ENCODE measurements at places on chromosomes 2 and 18.

DNA sequence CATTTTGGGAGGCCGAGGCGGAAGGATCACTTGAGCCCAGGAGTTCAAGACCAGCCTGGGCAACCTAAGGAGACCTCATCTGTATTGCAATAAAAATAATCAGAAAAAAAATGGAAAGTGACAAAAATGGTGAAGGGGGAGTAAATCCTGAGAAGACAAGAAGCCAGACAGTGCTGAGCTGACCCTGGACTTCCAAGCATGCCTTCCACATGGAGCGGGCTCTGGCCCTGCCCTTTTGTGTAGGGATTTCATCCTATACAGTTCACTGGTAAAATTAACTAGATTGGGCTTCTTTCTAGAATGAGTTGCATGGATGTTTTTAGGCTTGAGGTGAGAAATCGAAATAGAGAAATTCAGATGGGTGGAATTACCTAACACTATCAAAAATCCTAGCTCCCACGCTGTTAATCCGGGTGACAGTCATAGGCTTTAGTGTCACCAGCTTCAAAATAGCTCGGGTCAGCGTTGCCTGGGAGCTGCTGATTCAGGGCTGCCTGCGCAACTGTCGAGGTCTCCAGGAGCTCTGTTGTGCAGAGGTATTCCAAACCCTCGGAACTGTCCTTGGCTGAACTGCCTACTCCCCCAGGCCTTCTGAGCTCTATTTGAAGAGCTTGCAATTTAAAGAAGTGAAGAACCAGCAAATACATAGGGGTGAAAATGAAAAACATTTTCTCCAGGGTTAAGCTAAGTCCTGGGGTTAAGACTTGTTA is 21.5 kb upstream of the ZNF532 start:
- DNase-seq = peak; percentile 70
- H3K4me3 ChIP-seq = no peak overlapping the region
- H3K27ac ChIP-seq = no peak overlapping the region
- H3K27me3 ChIP-seq = no peaks in the 10 kb centered on the region

GRCh38 chr2:203003716-203004115 is 11.0 kb upstream of the NBEAL1 start:
- H3K4me1 ChIP-seq = no peaks in the 10 kb centered on the region
- H3K36me3 ChIP-seq = no peaks in the 10 kb centered on the region
- no peak overlapping the region for H3K4me3 ChIP-seq

DNA sequence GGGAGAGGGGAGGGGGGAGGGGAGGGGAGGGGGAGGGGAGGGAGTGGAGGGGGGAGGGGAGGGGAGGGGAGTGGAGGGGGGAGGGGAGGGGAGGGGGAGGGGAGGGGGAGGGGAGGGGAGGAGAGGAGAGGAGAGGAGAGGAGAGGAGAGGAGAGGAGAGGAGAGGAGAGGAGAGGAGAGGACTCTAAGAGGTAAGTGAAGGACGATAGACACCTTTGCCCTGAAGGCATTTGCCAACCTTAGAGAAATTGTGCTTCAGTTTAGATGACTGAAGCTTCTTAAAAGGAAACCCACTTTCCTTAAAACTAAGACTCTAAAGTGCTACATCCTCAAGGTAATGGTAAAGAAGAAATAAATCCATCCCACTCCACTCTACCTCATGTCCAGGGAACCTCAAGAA is 19.2 kb downstream of the GPR75 start:
- no peak overlapping the region for H3K27ac ChIP-seq
- H3K4me3 ChIP-seq = no peak overlapping the region
- H3K4me1 ChIP-seq = no peaks in the 10 kb centered on the region
- no peak for DNase-seq

DNA sequence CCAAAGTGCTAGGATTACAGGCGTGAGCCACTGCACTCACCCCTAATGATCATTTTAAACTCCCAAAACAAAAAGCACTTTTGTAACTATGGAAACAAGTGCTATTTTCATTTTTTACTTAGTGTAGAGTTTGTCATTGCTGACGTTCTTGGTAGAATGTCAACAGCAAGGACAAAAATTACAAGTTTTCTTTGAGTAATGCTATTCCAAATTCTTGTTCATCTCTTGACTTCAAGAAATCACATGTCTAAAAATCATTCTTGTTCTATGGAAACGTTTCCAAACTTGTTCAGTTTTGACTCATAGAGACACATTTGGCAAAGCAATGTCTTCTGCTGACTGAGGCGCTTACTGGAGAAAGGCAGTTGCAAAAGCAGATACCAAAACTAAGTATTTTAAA is 82.6 kb downstream of the MBP start:
- H3K4me3 ChIP-seq = no peak overlapping the region
- no peaks in the 10 kb centered on the region for H3K27me3 ChIP-seq
- H3K4me1 ChIP-seq = peaks cover 19% of the 10 kb centered on the region
- no peak for DNase-seq
- H3K36me3 ChIP-seq = no peaks in the 10 kb centered on the region

GRCh38 chr2:240161087-240161750 is 20.8 kb upstream of the OTOS start:
- no peak overlapping the region for H3K4me3 ChIP-seq
- no peaks in the 10 kb centered on the region for H3K4me1 ChIP-seq
- peaks cover 3% of the 10 kb centered on the region for H3K36me3 ChIP-seq
- DNase-seq = peak; percentile 33
- no peaks in the 10 kb centered on the region for H3K27me3 ChIP-seq

GRCh38 chr18:49944663-49945062 is 131.3 kb upstream of the ACAA2 start:
- H3K4me1 ChIP-seq = no peaks in the 10 kb centered on the region
- no peak overlapping the region for H3K4me3 ChIP-seq
- H3K27ac ChIP-seq = no peak overlapping the region
- no peaks in the 10 kb centered on the region for H3K36me3 ChIP-seq

DNA sequence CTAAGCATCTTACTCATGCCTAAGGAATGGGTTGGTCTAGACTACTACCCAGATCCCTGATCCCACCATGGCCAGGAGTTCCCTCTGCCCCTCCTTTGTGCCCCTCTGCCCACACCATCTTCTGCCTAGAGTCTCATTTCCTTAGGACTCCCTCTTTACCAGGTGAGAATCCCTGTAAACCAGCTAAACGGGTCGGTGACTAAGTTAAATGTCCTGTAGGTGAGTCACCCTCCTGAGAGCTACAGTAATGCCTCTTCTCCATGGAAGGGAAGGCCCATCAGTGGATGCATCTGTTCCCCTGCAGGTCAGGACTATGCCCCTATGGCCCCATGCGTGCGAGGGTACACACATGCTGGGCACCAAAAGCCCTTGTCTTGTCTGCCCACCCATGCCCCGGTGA is 25.4 kb downstream of the PTGR3 start:
- peaks cover 4% of the 10 kb centered on the region for H3K4me1 ChIP-seq
- H3K4me3 ChIP-seq = no peak overlapping the region
- H3K27ac ChIP-seq = no peak overlapping the region
- DNase-seq = no peak
- no peaks in the 10 kb centered on the region for H3K27me3 ChIP-seq

GRCh38 chr2:113233593-113234550 is 44.8 kb downstream of the PAX8 start:
- H3K36me3 ChIP-seq = peaks cover 45% of the 10 kb centered on the region
- no peaks in the 10 kb centered on the region for H3K27me3 ChIP-seq
- peak overlapping the region; percentile 58 for H3K27ac ChIP-seq
- no peak for DNase-seq

GRCh38 chr18:2173486-2173885 is 397.8 kb downstream of the METTL4 start:
- H3K36me3 ChIP-seq = no peaks in the 10 kb centered on the region
- no peaks in the 10 kb centered on the region for H3K4me1 ChIP-seq
- H3K27ac ChIP-seq = no peak overlapping the region
- H3K4me3 ChIP-seq = no peak overlapping the region

GRCh38 chr2:735670-736218 is 58.5 kb upstream of the TMEM18 start:
- H3K36me3 ChIP-seq = no peaks in the 10 kb centered on the region
- no peak for DNase-seq
- no peak overlapping the region for H3K27ac ChIP-seq
- no peaks in the 10 kb centered on the region for H3K4me1 ChIP-seq
- H3K4me3 ChIP-seq = no peak overlapping the region

GRCh38 chr2:2645162-2645855 is 314.2 kb upstream of the MYT1L start:
- H3K4me1 ChIP-seq = no peaks in the 10 kb centered on the region
- DNase-seq = no peak
- H3K27ac ChIP-seq = no peak overlapping the region
- H3K27me3 ChIP-seq = no peaks in the 10 kb centered on the region
- no peak overlapping the region for H3K4me3 ChIP-seq

DNA sequence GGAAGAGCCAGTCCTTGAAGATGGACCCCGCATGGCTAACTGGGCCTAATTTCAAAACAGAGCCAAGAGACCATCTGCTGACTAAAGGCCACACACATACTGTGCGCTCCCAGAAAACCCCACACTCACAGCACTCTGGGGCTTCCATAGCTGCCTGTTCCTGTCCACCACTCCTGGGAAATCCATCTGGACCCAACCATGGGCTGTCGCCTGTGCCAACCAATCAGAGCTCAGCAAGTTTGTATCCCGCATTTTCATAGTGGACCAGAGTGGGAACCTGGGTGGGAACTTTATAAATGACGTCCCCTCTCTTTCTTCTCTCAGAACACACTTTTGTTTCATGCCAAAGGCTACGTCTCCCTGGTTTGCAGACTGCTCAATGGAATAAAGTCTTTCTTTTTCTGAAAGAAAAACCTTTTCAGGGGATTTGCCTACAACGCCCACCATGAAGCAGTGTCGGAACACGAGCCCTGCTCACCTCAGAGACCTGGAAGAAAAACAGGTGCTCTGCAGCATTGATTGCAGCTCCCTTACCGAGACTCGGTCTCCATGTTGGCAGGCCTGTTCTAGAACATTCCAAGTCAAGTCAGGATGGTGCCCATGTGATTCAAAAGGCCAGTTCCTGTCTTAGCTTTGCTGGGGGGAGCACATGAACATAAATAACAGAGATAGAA is 137.2 kb upstream of the GPC1 start:
- H3K4me3 ChIP-seq = no peak overlapping the region
- H3K27me3 ChIP-seq = no peaks in the 10 kb centered on the region
- no peaks in the 10 kb centered on the region for H3K36me3 ChIP-seq

GRCh38 chr18:59968583-59968982 is 68.8 kb downstream of the PMAIP1 start:
- no peaks in the 10 kb centered on the region for H3K4me1 ChIP-seq
- H3K36me3 ChIP-seq = no peaks in the 10 kb centered on the region
- no peak overlapping the region for H3K27ac ChIP-seq
- H3K27me3 ChIP-seq = no peaks in the 10 kb centered on the region
- no peak overlapping the region for H3K4me3 ChIP-seq

DNA sequence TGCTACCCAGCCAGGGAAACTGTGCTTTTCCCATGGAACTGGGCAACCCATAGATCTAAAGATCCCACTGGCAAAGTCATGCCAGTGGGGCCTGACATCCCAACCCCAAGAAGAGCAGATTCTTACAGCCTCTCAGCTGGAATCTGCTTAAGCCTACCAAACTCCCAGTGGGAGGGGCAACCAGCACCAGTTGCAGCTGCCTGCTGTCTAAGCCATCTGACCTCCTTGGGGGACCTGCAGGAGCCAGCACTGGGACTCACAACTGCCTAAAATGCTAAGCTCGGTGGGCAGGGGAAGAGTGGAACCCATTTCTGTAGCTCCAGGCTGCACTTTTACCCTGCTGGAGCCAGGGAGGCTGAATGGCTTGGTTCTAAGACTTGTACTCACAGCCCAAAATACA is 770.7 kb upstream of the SLC8A1 start:
- H3K27ac ChIP-seq = no peak overlapping the region
- no peak for DNase-seq
- H3K27me3 ChIP-seq = no peaks in the 10 kb centered on the region
- H3K36me3 ChIP-seq = no peaks in the 10 kb centered on the region
- H3K4me1 ChIP-seq = no peaks in the 10 kb centered on the region

DNA sequence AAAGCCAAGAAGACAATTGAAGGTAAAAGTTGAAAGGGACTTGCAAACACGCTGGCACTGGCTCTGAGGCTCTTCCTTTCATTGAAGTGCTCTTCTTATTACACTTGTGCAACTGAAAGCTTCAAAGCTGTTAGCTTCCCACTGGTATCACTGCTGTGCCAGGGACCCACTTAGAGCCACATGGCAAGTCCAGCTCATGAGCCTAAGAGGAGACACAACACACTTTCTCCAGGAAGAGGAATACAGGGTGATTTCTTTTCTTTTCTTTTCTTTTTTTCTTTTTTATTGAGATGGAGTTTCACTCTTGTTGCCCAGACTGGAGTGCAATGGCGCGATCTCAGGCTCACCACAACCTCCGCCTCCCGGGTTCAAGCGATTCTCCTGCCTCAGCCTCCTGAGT is 218.2 kb downstream of the ATAD2B start:
- no peak overlapping the region for H3K27ac ChIP-seq
- DNase-seq = no peak
- no peaks in the 10 kb centered on the region for H3K27me3 ChIP-seq
- no peaks in the 10 kb centered on the region for H3K4me1 ChIP-seq
- H3K4me3 ChIP-seq = no peak overlapping the region

Measured in kidney (tissue), 22 donors.